ENCODE measurements at places on chromosomes 7 and 10.

DNA sequence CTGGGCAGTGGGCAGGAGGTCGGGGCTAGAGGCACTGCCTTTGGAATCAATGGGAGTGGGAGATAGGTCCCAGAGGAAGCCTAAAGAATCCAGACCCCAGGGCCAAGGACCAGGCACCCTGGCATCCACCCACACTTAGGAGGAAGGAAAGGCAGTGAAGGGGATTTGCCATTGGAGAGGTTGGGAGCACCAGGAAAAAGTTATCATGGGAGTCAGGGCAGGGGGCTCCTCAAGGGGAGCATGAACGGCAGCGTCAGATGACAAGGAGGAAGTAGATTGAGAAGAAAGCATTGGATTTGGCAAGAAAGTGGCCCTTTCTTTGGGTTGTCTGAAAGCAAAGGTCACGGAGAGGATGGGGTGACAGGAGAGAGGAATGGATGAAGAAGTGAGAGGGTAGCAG lies 142.8 kb downstream of the ADAM12 start:
- no peak for DNase-seq

- DNase-seq, result peak; percentile 6
These were observed 754 bp downstream of the SEMA3D start for GRCh38 chr7:85186083-85186520.

DNA sequence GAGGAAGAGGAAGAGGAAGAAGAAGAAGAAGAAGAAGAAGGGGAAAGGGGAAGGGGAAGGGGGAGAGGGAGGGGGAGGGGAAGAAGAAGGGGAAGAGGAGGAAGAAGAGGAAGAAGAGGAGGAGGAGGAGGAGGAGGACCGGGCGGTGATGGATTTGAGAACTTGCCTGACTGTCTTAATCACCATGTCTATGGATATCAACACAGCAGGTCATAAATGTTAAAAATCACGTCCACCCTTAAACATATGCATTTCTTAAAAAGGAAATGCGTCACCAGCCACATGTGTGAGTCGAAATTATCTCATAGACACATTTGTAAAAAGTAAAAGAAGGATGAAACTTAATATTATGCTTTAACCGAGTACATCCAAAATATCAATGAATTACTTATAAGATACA lies 42.1 kb upstream of the INSIG1 start:
- peak; percentile 38 for DNase-seq

- DNase-seq, result peak; percentile 85
These were observed 9.7 kb upstream of the MKRN1 start for GRCh38 chr7:140489026-140489359.

- no peak for DNase-seq
These were observed 314.2 kb upstream of the GNAI1 start for GRCh38 chr7:79820387-79820786.

- DNase-seq, result no peak
These were observed 896.5 kb downstream of the SORCS1 start for GRCh38 chr10:106268000-106268399.

DNA sequence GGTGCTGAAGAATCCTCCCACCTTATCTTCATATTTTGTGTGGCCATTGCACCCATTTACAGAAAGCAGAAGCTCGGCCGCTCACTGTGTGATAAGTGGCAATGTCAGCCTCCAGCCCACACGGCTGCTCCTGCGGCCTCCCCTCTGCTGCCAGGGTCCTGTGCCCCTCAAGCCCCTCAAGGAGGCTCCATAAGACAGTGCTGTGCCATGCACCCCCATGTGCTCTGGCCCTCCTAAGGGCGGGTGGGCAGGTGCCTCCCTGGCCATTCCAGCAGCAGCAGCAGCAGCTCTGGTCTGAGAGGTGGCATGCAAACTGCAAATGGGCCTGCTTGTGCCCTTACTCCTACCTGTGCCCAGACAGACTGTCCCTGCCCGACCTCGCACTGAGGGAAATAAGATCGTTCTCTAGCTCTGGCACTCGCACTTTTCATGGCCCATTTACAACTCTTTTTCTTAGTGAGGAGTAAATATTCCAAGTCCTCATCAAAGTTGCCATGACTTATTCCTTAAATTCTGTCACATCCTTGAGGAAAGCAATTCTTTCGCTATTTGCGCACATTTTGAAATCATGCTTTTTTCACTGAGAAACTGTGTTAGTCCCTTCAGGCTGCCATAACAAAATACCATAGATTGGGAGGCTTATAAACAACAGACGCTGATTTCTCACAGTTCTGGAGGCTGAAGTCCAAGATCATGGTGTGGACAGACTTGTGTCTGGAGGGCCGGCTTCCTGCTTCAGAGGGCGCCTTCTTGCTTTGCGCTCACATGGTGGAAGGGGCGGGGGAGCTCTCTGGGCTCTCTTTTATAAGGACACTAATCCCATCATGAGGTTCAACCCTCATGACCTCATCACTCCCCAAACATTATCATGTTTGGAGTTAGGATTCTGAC lies 187.8 kb downstream of the COBL start:
- DNase-seq, result peak; percentile 20

DNA sequence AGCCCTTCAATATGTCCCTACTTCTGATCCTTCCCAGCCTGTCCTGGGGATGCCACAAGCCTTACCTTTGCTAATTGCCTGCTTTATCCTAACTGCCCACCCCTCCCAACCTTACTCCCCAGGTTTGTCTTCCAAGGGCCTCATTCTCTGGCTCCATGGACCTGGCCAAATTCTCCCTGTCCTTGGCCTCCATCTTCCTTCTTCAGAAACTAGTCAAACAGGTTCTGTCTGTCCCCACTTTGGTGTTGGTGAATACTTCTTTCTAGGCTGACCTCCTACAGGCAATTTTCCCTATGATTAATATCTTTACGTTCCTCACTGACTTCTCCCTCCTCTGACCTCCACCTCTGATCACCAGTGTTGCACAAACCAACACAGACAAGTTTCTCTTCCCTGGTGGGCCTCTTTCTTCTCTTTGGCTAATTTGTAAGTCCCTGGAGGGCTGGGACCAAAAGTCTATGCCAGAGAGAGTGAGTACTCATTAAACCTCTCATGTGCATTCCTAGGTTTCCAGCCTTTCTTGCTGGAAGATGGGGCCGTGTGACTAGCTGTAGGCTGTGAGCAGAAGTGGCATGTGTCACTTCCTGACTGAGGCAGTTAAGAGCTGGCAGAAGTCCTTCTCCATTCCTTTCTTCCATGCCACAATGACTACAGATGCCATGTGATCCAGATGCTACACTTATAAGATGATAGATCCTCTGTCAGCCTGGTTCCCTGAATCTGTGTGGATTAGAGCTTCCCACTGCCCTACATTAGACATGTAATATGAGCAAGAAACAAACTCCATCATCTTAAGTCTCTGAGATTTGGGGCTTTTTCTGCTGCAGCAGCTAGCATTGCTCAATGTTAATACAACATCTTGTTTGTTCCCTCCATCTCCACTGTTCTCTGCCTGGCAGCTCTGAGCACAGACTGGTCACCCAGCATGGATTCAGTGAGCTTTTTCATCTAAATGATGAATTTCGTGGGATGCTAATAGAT lies 382.7 kb downstream of the RPS24 start:
- peak; percentile 77 for DNase-seq

GRCh38 chr7:134594877-134595276 lies 46.0 kb downstream of the AKR1B15 start:
- DNase-seq, result no peak

GRCh38 chr7:65225422-65226006 lies 148.1 kb upstream of the ZNF92 start:
- no peak for DNase-seq

- DNase-seq, result no peak
These were observed 2.6 kb upstream of the CAV1 start for GRCh38 chr7:116522247-116522646.

DNA sequence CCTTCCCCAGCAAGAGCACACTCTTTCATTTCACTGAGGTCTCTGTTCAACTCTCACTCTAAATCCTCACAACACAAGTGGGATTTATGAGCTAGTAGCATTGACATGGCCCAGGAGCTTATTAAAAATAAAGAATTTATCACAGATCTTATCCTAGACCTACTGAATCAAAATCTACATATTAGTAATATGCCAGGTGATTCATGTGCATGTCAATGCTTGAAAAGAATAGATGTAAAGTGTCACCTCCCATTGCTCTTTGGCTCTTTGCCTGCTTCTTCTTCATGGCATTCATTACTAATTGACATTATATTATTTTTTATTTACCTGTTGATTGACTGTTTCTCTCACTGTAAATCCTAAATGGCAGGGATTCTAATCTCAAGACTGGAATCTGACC lies 459.2 kb upstream of the LRRTM3 start:
- no peak for DNase-seq

GRCh38 chr7:128843938-128844621 lies 13.9 kb downstream of the FLNC start:
- DNase-seq, result no peak

- DNase-seq, result peak; percentile 47
These were observed 78.5 kb upstream of the PPIF start for GRCh38 chr10:79268742-79269141.

- DNase-seq, result no peak
These were observed 162.5 kb downstream of the SNX10 start for GRCh38 chr7:26454180-26454579.

- DNase-seq, result no peak
These were observed 81.4 kb upstream of the SHH start for GRCh38 chr7:155893664-155894063.

DNA sequence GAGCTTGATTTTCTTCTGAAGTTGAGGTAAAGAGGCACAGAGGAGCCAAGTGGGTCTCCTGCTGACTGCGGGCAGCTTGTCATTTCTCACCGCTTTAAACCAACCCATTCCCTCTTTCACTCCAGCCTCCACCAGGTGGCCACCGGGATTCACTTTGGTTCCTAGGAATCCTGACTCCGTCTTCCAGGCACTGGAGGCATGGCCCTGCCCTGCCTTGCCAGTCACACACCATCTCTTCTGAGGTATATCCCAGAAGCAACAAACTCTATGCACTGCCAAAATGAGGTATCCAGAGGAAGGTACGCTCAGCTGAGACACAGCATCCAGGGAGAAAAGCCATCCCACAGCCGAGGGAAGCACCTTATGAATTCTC lies 280.8 kb downstream of the TNS3 start:
- DNase-seq, result no peak

DNA sequence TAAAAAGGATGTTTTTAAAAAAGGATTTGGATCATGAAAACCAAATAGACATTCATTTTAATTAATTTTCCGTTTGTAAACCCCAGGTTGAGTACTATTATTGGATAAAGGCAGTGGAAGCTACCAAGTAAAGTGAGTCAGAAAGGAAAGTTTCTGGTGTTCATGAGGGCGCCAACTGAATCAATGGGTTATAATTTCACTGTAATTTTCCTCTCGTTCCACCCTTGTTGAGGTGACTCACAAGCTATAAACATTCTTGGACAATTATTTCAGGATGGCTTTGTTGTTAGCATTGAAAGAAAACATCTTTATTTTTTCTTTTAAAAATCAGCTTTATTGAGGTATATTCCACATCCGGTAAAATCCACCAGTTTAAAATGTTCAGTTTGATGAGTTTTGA lies 5.1 kb upstream of the FAM133B start:
- DNase-seq, result no peak

DNA sequence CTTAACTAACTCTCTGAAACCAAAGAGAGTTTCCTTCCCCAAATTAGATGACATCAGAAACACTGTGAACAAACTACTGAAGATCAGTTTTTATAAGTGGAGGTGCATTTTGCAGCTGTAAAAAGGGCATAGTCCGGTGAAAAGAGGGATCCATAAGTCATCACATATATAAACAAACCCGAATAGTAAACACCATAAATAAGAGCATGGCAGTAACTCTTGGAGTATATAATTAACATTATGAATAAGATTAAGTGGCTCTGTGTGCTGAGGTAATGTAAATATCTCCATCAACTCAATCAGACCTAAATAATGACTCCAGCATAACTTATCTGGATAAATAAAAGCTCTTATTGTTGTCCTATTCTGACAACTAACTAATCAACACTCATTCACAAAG lies 43.0 kb upstream of the SHTN1 start:
- no peak for DNase-seq

DNA sequence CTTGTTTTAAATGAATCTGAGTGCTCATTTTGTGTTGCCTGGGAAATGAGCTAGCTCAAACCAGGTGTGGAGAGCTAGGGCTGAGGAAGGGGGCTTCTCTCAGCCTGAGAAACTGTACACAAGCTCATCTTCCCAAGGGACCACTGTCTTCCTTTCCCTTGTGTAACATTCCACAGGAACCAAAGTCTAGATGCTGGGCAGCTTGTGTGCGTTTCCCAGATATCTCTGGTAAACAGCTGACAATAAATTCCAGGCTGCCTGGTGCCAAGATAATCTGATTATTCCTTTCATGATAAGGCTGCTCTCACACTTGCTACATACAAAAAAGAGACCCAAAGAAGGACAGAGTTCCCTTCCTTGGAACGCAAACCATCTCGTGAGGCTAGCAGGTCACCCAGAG lies 33.1 kb upstream of the MKLN1 start:
- DNase-seq, result no peak

DNA sequence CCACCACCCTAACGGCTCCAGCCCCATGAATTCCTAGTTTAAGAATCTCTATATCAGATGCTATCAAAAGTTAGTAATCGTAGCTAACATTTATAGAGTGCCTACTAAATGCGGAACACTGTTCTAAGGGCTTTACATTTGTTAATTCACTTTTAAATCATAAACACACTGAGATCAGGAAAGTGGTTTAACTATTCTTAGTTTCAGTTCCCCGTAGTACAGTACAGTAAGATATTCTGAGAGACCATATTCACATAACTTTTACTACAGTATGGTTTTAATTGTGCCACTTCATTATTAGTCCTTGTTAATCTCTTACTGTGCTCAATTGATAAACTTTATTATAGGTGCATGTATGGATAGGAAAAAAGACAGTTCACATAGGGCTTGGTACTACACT lies 22.5 kb downstream of the SYPL1 start:
- DNase-seq, result no peak

DNA sequence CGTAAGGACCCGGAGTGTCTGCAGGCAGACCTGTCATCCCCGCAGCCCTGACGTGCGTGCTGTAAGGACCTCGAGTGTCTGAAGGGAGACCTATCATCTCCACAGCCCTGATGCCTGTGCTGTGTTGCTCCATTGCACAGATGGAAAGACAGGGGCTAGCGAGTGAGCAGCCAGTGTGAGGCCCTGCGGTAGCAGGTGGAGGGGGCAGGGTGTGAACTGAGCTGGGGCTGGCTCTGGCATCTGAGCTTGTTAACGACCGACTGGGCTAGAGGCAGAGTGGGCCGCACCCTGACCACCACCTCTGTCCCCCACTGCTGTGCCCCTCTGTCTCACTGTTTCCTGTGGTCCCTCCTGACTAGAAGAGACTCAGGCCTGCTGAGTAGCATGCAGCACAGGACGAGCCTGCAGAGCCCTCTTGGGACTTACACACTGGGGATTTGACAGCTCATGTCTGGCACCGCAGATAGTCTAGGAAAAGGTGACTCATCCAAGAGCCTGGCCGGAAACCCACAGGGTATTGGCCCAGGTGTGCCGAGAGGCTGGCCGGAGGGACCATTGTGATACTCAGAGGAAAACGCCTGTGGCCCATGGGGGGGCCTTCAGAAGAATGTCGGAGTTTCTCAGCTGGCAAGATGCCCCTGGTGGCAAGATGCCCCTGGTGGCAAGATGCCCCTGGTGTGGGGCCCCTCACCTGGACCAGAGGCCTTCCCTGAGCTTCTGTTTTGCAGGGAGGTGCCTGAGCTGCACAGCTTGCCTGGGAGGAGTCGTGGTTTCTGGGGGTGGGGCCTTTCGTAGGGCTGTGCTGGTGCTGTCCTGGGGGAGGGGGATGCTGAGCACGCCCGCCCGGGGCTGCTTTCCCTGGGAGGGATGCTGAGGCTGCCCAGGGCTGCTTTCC lies 34.3 kb downstream of the INPP5A start:
- no peak for DNase-seq

- DNase-seq, result no peak
These were observed 25.3 kb downstream of the IL2RA start for GRCh38 chr10:6036861-6037321.
